ENCODE measurements at places on chromosomes 7 and 10.

GRCh38 chr7:37028909-37029440, 304.7 kb upstream of the AOAH start:
- no peak for DNase-seq

DNA sequence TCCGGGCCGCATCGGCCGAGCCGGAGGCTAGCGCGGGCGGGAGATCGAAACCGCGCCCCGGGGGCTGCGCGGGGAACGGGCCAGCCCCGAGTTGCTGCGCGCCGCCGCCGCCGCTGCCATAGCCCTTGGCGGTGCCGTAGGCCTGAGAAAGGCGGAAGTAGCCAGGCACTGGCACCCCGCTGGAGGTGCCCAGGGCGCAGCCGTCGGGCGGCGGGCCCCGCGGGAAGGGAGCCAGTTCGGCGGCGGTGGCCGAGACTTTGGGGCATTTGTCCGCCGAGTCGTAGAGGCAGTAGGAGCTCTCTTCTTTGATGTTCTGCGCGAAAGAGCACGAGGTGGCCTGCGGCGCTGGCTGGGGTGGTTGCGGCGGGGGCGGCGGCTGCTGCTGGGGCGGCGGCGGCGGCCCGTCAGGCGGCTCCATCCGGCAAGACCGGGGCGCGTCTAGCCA, 587 bp downstream of the HOXA10 start:
- peak; percentile 51 for DNase-seq

GRCh38 chr7:126803060-126803665, 449.6 kb downstream of the GRM8 start:
- DNase-seq: peak; percentile 12

- DNase-seq: no peak
These were observed 12.6 kb downstream of the SCD start for GRCh38 chr10:100359529-100360150.

GRCh38 chr7:14478834-14479510, 423.6 kb downstream of the DGKB start:
- no peak for DNase-seq

DNA sequence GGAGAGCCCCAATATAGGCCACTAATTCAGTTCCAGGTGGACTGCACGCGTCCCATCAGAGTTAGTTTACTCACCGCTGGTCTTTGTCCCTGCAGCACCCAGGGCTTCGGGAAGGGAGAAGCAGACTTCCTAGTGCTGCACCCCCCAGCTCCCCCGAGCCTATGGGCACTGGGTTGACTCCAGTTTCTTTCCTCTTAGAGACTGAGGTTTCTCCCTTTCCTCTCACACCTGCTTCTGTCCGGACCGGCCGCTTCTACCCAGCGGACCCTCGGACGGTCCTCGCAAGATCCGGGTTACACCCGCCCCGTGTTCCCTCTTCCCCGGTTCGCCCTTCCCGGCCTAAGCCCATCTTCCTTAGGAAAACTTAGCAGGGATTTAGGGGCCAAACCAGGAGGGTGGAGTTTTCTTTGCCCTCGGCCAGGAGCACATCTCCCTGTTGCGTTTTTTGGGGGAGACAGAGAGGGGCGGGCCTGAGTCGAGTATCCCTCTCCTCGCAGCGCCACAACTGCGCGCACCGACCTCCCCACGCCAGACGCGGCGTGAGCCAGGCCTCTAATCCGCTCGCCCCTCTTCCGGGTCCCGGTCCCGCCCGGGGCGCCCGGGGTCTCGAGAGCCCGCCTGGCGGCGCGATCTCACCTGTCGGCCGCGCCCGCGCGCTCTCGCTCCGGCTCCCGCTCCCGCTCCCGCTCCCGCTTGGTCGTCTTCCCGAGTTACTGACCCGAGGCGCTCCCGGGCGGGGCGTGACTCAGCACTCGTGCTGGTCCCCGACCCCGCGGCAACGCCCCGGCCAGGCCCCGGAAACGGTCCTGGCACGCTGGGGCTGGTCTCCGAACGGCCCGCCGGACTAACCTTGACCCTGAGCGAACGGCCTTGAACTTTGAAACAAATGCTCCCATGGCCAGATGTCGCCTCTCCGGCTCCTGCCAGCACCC, at the start of gene AIFM2:
Gene AIFM2 (minus strand): TSS at position 728 of the 932 bp plus-strand sequence. CDS start 8,741 bp downstream, outside the sequence.
- peak; percentile 41 for DNase-seq

DNA sequence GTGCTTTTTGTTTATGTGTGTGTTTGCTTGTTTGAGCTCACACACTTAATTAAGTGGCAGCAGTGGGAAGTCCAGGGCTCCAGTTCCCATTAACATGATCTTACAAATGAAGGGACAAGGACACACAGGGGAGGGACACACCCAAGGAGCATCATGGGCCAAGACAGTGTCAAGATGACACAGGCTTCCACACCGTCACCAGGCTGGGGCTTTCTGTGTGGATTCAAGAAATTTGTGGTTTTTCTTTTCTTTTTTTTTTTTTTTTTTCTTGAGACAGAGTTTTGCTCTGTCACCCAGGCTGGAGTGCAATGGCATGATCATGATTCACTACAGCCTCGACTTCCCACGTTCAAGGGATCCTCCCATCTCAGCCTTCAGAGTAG, 173.6 kb downstream of the KIAA1217 start:
- no peak for DNase-seq

- DNase-seq: no peak
These were observed 41.3 kb upstream of the CALN1 start for GRCh38 chr7:72453471-72453870.

DNA sequence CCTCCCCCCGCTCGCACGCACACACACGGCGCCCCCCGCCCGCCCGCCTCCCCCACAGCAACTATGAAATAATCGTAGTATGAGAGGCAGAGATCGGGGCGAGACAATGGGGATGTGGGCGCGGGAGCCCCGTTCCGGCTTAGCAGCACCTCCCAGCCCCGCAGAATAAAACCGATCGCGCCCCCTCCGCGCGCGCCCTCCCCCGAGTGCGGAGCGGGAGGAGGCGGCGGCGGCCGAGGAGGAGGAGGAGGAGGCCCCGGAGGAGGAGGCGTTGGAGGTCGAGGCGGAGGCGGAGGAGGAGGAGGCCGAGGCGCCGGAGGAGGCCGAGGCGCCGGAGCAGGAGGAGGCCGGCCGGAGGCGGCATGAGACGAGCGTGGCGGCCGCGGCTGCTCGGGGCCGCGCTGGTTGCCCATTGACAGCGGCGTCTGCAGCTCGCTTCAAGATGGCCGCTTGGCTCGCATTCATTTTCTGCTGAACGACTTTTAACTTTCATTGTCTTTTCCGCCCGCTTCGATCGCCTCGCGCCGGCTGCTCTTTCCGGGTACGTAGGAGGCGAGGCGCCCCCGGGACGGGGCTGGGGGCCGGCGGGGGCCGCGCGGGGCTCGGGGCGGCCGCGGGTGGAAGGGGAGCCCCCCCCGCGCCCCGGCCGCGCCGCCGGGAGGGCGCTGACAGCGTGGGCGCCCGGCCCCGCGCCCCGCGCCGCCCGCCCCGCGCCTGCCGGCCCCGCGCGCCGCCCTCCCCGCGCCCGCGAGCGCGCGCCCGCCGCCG, 441 bp downstream of the BMI1 start:
- peak; percentile 59 for DNase-seq

DNA sequence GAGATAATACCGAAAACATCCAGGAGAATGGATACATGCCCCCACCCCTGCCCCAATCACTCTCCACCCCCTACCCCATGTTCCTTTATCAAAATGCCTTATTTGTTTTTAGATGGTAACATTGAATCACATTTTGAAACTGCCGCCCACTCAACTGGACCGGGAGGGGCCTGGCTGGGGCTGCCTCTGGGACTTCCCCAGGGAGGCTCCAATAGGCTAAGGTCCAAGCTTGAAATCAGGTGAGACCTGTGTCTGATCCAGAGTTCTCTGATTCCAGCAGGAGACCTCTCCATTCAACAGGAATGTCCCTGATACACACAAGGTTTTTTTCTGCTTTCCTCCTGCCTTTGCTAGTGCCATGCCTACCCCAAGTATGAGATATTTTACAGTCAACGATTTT, 43.8 kb upstream of the ACSL5 start:
- DNase-seq: no peak

DNA sequence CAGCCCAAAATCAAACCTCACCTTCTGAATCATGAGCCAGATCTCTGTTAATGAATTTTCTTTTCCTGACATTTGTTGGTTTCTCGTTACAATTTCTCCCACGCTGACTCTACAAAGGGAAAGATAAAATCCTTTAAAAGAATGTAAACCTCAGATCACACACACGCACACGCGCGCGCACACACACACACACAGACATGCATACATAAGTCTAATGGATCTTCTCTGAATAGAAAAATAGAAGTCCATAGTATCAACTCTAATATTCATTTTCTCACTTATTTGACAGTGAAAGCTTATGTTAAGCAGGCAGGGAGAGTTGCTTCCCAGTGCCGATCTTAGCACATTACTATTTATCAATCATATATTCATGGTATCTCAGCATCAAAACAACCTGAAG, 1.4 kb downstream of the ETV1 start:
- DNase-seq: no peak

DNA sequence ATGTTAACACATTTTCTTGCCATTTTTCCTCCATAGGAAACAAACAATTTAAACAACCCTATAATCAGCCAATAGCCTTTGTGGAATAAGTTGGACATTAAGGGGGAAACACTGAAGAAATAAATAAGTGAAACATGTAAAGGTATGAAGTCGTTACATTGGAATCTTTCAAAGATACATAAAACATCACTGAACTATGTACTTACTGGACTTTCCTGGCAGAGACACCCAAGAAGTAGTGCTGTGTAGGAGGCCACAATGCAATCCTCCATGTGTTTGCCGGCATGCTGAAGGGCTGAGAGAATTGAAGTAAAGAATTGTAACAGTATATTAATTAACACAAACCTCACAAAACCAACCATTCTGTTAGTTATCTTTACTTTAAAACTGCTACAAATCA, 76.5 kb upstream of the GRID1 start:
- no peak for DNase-seq

DNA sequence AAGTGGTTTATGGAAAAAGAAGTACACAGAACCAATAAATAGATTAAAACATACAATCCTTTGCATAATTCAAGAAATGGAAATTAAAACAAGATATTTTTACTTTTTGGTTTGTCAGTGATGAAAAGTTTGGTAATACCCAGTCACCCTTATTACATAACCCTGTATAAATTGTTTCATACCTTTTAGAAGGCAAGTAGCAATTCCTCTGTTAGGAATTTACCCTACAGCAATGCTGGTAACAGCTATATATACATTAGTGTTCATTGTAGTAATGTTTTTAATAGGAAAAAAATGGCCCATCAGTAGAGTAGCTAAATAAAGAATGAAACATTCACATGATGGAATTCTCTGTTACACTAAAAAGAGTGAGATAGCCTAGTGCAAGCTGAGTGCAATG, 42.7 kb downstream of the PTPN12 start:
- DNase-seq: no peak

DNA sequence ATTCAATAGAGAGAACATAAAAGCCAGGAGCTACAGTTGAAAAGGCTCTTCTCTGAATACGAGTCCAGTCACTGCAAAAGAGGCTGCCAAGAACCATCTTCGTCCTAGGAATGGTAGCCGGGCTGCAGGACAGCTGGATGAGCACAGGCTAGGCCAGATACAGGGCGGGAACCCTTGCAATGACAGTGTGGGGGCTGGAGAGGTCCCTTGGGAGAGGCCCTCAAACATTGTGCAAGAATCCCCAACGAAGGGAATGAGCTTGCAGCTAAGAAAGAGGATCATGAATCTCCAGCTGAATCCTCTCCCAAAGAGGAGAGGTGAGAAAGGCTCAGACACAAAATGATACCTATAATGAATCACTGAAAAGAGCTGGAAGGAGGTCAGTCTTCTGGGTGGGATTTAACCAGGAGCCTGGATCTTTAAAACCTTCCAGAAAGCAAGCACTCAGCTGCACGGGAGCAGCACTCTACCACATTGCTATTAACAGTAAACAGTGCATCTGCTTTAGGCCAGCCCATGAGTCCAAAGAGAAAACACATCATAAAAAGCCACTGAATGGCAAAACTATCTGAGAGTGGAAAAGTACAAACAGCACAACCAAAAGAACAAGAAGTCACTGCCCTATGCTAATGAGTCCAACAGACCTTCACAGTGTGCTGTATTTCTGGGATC, 287.9 kb downstream of the TNS3 start:
- DNase-seq: no peak

DNA sequence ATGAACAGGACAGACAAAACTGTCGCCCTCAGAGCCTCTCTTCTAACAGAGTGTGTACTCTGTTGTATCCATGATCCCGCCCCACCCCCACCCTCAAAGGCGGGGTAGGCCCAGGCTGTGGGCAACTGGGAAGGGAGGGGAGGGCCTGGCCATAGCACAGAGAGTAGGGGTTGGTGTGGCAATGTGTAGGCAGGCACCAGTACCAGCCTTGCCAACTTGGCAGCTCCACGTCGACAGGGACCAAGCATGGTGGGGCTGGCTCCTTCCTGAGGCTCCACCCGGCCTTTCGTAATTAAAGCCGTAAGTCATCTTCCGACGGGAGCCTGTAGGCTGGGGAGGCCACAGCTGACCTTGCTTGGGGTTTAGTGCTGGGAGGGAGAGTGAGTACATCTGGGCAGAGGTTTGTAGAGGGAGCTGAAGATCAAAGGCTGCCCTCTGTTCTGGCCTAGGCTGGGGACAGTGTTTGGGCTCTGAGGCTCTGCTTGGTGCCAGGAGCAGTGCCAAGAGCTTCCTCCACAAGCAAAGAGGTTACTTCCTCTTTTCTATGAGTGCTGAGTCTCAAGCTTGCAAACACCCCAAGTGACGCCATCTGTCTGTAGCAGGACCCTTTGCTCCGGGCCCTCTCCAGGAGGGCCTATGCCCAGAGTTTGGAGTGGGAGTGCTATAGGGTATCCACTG, 121.6 kb downstream of the C10orf105 start:
- peak; percentile 86 for DNase-seq

DNA sequence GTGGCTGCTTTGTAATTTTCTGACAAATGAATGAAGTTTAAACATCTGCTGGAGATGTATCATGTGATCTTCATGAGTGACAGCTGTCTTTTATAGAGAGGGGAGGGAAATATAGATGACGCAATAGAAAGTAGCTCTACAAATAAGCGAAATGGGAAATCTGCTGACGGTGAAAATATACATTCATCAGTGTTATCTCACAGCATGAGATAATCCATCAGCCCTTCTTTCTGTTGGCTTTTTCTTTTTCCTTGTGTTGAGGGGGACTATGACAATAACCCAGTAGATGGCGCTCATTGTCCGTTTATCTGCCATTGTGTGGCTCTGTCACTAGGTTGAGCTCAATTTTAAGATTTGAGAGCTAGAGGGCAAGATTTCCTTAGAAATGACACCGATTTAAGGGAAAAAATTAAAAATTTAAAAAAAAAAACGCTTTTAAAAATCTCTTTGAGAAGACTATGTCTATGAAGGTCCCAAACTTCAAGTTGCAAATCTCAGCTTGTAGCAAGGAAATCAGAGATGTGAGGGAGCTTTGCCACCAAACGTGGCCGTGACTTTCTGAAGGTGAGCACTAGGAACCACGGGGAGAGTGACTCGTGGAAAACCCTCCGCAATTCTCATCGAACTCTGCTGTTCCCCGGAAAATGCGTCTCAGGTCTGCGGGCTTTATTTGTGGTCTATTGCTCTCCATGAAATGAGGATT, 114.6 kb upstream of the SFMBT2 start:
- peak; percentile 76 for DNase-seq
